Stimulated activated CD4-positive, alpha-beta T cell treated with anti-CD3 and anti-CD28 coated beads, Interleukin-2, amount 100 ng/mL, for 24 hours (primary cell): ENCODE measurements at places on chromosomes 2 and 18.

DNA sequence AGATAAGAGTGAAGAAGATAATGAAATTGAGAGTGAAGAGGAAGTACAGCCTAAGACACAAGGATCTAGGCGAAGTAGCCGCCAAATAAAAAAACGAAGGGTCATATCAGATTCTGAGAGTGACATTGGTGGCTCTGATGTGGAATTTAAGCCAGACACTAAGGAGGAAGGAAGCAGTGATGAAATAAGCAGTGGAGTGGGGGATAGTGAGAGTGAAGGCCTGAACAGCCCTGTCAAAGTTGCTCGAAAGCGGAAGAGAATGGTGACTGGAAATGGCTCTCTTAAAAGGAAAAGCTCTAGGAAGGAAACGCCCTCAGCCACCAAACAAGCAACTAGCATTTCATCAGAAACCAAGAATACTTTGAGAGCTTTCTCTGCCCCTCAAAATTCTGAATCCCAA is 15.7 kb downstream of the MSH6 start:
- DNase-seq = no peak

DNA sequence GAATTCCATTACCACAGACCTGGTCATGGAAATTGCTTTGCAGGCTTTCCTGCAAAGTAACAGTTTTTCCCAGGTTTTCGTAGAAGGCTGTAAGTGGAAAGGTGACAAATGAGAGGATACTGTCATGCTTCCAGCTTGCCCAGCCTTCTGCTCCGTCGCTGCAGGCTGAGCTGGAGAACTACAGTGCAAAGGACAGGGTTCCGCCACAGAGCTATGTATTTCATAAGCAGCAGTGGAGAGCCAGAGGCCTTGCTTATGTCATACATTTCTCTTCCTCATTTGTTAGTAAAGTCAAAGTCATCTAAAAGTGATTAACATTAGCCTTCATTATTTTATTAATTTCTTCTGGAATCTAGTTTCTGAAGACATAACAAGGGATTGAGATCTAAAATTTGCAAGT is 72.9 kb upstream of the RBM44 start:
- DNase-seq = no peak

DNA sequence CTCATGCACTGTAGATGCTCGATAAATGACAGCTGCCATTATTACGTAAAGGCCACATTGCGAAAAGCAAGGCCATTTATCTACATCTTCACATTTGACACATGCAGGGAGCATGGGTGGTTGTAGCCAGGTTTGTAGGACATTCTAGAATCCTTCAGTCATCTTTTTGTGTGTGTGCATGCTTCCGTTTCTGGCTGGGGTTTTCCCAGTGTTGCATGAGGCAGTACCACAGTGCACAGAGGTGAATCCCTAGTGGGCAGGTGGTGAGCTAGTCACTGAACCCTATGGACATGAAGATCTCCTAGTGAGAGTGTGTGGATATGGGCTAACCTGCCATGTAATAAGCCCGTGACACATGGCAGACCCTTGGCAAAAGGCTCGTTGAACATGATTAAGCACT is 151.8 kb upstream of the SLC14A2 start:
- DNase-seq = no peak

GRCh38 chr18:61824733-61825363 is 68.0 kb downstream of the RNF152 start:
- DNase-seq = no peak

DNA sequence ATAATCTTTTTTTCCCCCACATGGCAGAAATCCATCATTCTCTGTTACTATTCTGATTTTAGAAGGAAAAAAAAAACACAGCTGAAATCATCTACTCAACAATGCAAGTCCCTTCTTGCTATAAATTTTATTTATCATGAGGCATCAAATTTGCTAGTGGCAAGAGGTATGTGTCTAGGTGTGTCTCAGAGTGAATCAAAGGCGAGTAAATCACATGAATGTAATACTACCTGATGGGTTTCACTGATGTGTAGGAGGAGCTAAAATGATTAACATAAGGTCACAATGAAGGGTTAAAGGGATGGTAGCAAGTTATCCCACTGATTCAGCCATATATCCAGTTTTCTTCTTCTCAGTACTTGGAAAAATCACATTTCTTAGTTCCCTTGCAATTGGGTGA is 24.5 kb upstream of the PELI1 start:
- no peak for DNase-seq

DNA sequence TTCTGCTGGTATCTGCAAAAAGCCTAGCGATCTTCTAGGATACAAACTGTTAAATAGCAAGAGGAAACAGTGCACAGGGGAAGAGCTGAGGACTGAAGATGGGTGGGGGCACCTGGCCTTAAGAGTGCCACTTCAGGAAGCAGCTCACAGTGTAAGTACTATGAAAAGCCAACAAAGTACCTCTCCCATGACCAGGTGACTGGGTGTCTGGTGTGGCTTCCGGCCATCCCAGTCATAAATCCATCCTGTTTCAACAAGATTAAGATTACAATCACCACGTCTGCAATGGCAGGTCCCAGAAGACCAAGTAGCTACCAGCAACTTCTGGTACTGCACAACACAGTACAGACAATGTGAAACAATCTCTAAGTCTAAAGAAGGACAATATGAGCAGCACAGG is 15.9 kb downstream of the ERFE start:
- no peak for DNase-seq

DNA sequence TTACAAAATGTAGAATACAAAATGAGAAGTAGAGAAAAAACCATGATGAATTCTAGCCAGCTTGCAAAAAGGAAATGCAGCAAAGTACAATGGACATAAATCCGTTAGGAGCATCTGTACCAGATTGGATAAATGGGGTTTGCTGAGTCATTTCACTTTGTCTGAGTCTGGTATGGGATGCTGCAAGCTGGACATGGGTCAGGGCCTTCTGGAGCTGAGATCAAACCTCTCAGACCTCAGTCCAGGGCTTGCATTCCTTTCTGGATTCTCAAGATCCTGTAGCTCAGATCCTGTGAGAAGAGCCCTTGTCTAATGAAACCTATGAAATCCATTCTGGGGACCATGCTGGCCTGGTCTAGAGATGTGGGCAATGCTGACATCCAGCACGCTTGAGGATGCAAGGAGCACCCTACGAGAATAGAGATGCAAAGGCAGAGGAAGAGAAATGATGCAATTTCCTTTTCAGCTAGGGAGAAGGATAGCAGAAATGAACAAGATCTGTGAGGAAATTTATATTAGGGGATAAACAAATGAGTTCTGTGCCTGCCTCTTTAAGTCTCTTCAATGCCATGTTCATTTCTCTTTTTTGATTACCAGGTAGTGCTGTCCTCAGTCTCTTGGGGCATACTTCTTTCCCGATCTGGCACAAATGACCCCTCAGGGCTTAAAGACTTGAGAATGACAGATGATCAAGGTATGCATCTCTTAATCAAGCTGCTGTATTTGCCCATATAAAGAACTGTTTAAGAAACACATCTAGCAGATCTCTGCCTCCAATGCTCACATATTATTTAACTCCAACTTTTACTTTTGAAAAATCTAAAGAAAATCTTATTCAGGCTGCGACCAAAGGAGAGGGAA is 230.4 kb downstream of the MEIS1 start:
- DNase-seq = no peak
